HAP-1 (cell line): ENCODE measurements at places on chromosomes 13 and 19.

GRCh38 chr19:3822683-3823349 is 36.6 kb upstream of the MATK start:
- DNase-seq, result no peak

GRCh38 chr13:35965226-35965927 is 165.8 kb downstream of the DCLK1 start:
- DNase-seq, result no peak

- DNase-seq, result no peak
These were observed 390.5 kb downstream of the FGF9 start for GRCh38 chr13:22061371-22061805.

- DNase-seq, result no peak
These were observed 69.0 kb downstream of the KDM4B start for GRCh38 chr19:5037936-5038335.

DNA sequence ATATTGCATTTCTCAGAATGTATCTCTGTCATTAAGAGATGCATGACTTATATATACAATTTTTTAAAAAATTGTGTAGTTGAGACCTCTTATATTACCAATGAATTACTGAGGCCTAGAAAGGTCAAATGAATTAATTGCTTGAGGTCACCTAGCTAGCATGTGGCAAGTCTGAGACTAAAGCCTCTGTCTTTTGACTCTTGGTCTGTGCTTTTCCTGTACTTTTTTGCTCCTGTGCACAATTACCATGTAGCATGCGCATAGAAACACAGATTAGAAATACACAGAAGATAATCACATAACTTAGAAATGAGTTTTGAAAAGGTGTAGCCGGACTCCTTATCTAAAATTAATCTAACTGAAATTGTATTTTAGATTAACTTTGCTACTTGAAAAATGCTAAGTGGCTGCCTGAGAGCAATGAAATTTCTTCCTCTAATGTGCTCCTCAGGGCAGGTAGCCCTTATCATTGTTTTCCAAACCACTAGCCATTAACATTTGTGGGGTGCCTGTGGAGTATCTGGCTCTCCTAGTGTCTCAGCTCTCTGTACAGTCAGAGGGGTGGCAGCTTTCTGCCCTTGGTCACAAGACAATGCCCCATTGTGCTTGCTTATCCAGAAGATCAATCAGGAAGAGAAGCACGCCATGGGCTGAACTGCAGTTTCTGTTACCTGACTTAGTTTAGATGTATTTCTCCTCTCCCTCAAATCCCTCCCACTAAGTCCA is 119.6 kb downstream of the RFC3 start:
- no peak for DNase-seq
